Breast epithelium (tissue), 4 donors: ENCODE measurements at places on chromosomes 11 and 22.

DNA sequence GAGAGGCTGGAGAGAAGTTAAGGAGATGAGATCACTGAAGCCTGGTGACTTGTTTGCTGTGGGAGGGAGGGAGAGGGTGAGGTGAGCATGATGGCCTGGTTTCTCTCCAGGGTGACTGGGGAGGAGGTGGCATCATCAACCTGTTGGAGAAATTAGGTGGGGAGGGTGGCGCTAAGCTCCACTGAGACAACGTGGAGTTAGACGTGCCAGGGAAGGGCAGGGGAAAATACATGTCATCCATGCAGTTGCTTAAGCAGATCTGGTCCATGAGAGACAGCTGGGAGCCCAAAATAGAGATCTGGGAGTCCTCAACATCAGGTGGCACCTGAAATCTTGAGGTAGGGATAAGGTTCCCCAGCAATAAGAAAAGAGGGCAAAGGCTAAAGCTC lies 9.3 kb upstream of the MAFF start:
- DNase-seq = no peak

DNA sequence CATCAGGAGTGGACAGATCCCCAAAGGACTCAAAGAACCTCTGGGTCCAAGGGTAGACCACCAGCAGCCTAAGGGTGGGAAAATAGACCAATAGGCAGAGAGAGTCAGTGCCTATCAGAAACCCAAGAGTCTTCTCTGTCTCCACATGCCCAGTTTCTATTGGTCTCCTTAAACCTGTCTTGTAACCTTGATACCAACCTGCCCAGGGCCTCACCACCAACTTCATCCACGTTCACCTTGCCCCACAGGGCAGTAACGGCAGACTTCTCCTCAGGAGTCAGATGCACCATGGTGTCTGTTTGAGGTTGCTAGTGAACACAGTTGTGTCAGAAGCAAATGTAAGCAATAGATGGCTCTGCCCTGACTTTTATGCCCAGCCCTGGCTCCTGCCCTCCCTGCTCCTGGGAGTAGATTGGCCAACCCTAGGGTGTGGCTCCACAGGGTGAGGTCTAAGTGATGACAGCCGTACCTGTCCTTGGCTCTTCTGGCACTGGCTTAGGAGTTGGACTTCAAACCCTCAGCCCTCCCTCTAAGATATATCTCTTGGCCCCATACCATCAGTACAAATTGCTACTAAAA lies at the start of gene HBB:
HBB (minus strand) TSS at position 340 of the 579 bp plus-strand sequence; CDS start at position 290, 50 bp downstream.
- no peak for DNase-seq

DNA sequence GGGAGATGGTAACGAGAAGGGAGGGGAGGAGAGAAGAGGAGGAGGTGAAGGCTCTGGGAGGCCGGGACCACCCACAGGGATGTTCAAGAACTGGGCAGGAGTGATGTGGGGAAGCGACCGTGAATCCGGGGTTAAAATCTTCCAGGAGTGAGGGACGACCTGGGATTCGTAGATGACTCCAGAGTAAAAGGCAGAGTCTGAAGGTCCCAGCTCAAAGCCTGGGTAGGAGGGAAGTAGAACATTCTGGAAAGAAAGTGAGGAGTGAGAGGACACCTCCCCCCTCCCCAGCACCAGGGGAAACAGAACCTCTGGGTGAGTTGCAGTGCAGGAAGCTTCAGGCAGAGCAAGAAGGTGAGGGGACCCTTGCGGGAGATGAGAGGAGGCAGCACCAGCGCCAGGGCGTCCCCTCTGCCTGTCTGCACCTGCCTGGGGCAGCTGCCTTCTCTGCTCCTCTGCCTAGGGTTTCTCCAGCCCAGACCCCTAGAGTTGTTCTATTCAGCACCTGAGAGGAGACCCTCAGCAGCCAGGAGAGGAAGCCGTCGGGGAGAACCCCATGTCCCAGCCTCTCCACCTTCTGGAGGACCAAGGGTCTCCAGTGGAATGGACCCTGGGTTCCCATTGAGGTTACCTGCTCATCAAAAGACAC lies 49.7 kb downstream of the LINC01488 start:
- DNase-seq = peak; percentile 30

- no peak for DNase-seq
These were observed 255.5 kb upstream of the SESN3 start for GRCh38 chr11:95486466-95486865.

DNA sequence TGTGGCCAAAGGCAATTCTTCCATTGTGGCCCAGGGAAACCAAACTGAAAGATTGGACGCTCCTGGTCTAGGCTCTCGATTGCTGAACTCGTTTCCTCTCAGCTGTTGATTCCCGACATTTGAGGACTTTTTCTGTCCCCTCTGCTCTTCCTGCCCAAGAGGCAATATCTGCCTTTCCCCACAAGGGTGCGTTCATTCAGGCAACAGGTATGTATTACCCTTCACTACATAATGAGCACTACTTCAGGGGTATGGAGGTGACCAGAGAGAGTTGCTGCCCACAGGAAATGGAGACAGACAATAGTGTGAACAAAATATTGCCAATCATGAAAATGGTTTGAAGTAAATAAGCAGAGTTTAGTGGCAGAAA lies 8.2 kb downstream of the PTH start:
- no peak for DNase-seq
